Stimulated activated CD4-positive, alpha-beta T cell treated with anti-CD3 and anti-CD28 coated beads, Interleukin-12 subunit alpha, Interleukin-12 subunit beta, amount 100 ng/mL, for 48 hours (primary cell): ENCODE measurements at places on chromosomes 12 and 14.
A peak's percentile ranks its signal among the peaks of the same experiment; 100 is the strongest.

DNA sequence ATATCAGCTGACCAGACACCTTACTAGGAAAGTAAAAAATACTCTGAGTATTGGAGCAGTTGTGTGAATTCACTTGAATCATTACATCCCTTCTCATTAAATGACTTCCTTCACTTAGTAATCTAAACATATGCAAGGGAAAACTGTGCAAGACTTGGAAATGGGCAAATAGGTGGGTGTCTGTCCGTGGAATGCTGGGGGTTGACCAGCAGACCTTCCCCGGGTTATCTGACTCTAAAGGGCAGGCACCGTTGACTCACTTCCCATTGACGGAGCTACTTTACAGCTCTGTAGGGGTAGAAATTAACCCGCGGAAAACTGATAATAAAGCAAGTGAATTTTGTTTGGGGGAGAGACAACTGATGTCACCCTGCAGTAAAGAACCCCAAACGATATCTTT lies 199.3 kb downstream of the TTC7B start:
- DNase-seq = no peak

GRCh38 chr12:132163041-132163910 lies 19.0 kb downstream of the NOC4L start:
- DNase-seq = no peak

DNA sequence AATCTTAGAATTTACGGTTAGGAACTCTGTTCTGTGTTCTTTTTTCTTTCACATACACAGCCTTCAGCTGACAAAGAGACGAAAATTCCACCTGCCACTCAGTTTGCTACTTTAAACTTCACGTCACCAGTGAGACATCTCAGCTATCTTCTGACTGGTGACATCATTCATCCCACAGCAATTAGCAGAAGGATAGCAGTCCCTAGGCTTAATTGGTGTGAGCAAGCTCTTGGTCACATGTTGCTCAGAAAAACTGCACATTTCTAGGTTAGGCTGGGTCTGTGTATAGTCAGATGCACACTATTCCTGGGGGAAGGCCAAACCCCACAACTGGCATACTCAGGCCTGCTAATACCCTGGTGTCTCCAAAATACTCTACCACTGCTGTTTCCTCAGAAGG lies 23.9 kb downstream of the SLC7A7 start:
- DNase-seq = no peak

- DNase-seq = peak; percentile 67
These were observed at the start of gene CD69 for GRCh38 chr12:9760699-9761418. CD69 (minus strand) TSS chr12:9760901; CDS start chr12:9760820, 81 bp downstream.

GRCh38 chr12:124684496-124684895 lies 117.1 kb upstream of the NCOR2 start:
- DNase-seq = no peak

DNA sequence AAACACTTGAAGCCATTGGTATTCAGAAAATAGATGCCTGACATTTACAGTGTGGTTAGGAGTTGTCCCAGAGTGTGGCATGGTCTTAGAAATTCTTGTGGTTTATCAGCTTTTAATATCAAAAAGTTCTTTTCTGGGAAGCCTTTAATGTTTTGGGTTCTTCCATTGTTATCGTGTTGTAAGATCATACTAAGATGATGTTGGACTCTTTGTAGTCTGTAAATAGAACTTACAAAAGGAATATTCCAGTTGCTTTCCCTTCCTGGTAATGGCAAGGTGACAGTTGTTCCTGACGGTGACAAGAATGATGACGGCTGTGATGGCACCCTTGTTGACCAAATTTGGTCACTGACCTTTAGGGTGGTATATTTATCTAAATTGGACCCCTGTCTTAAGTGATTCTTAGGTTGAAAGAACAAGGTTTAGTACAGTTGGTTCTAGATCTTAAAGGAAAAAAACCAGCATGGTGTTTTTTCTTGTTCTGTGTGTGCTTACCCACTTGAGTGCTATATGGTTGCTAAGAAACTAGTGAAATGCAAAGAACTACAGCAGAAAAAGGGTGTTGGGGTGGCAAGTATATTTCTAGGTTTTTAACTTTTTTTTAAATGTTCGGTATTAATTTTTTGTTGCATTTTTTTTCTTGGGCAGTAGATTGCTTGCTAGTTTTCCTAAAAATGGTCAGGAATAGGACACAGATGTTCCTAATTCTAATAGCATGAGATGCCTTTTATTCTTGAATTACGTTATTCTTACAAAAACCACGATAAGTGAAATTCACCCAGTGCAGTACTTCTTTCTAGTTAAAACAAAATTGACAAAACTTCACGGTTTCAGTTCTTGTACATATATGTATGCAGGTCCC lies 2.1 kb downstream of the ATP2A2 start:
- no peak for DNase-seq

GRCh38 chr12:5783289-5783920 lies 161.7 kb downstream of the ANO2 start:
- no peak for DNase-seq

- DNase-seq = no peak
These were observed 82.3 kb downstream of the ITPR2 start for GRCh38 chr12:26750531-26751175.

GRCh38 chr14:53993920-53994607 lies 37.4 kb upstream of the BMP4 start:
- no peak for DNase-seq

- DNase-seq = no peak
These were observed 7.0 kb downstream of the PYGL start for GRCh38 chr14:50937325-50937724.

GRCh38 chr12:112868459-112869041 lies 38.2 kb upstream of the OAS1 start:
- DNase-seq = no peak

DNA sequence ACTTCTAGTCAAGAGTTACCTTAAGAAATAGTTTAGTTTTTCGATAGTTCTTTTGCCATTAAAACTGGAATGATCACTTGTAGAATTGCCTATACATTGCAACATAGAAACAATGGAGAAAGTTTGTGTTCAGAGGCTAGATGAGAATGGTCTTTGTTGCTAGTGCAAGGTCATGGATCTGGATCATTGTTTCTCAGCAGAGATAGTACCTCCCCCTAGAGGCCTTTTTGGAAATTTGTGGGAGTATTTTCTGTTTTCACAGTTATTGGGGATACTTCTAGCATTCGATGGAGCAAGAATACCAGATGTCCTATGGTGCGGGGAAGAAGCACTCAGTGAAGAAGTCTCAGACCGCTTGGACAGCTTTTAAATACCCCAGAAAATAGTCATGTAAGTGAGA lies 138.8 kb upstream of the HMGA2 start:
- DNase-seq = no peak

- DNase-seq = no peak
These were observed 15.8 kb downstream of the NID2 start for GRCh38 chr14:52053044-52053443.

- no peak for DNase-seq
These were observed 80.8 kb downstream of the RAD52 start for GRCh38 chr12:868722-869121.

DNA sequence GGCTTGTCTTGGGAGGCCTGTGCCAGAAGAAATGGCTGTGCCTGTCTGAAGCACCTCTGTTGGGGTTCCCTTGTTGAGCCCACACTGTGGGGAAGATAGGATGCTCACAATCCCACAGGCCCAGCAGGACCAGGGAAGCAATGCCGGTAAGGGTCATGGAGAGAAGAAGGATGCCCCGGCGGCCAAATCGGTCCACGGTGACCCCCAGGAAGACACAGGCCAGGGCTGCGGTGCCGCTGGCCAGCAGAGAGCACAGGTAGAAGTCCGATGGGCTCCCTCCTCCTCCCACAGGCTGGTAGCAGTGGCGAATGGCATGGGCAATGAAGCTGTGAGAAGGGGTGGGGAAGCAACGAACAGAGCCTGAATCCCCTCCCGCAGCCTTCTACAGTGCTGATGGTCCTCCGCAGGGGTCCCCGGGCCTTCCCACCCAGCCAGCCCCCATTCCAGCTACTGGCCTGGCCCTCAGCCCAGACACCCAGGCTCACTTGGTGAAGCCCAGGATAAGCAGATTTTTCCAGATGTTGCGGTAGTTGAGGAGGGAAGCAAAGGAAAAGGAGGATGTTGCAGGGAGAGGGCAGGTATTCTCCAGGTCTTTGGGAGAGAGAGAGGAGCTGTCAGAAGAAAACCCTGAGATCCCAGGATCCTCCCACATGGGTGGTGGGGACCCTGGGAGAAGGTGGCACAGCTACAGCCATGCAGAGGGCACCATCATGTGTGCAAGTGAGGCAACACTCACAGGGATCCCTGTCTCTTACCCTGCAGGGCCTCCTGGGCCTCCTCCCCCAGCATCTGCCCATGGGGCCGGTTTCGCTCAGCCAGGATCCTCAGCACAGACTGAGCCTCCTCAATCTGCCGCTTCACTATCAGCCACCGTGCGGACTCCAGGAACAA lies 5.0 kb downstream of the SLC22A17 start:
- no peak for DNase-seq

- DNase-seq = no peak
These were observed 60.0 kb downstream of the PPP2R5C start for GRCh38 chr14:101821528-101821927.

- DNase-seq = no peak
These were observed 612 bp downstream of the TRAPPC6B start for GRCh38 chr14:39169541-39169900.

- no peak for DNase-seq
These were observed 53.1 kb downstream of the TOGARAM1 start for GRCh38 chr14:45015133-45015532.
